ENCODE measurements at places on chromosomes 6 and 20. TPM values are rescaled to one million over a fixed set of nuclear protein-coding genes. Genes with fewer than 3 reads are reported as not detected.

The RUNX2 gene
- total RNA-seq, result not detected

The TRERF1 gene
- 0.06 TPM for total RNA-seq

The AK9 gene
- total RNA-seq, result 2.8 TPM

The POLR1C gene
- 24.6 TPM for total RNA-seq

The CST7 gene
- not detected for total RNA-seq

The GSS gene
- total RNA-seq, result 54.1 TPM

The LYRM2 gene
- 12.1 TPM for total RNA-seq

The CDSN gene
- not detected for total RNA-seq

The HLA-DMB gene
- total RNA-seq, result 1.0 TPM

The FOXS1 gene
- 0.25 TPM for total RNA-seq

The PLAGL1 gene
- total RNA-seq, result 7.1 TPM

The PRSS35 gene
- total RNA-seq, result 0.16 TPM

The CDH26 gene
- 0.31 TPM for total RNA-seq

The HAO1 gene
- total RNA-seq, result not detected

The STMN3 gene
- 0.69 TPM for total RNA-seq

The FAXC gene
- total RNA-seq, result 0.81 TPM

The RGS17 gene
- total RNA-seq, result 0.65 TPM

The CEBPB gene
- total RNA-seq, result 4.0 TPM

The SRSF12 gene
- 0.19 TPM for total RNA-seq

The PM20D2 gene
- 4.4 TPM for total RNA-seq

The HELZ2 gene
- 101 TPM for total RNA-seq

The ULBP1 gene
- 0.16 TPM for total RNA-seq

The DEK gene
- total RNA-seq, result 126 TPM

The CAP2 gene
- 4.2 TPM for total RNA-seq

The PPP1R3G gene
- total RNA-seq, result 0.16 TPM

The TMEM200A gene
- total RNA-seq, result 0.19 TPM

The ARFGEF3 gene
- total RNA-seq, result 2.1 TPM

The TCF15 gene
- 3.7 TPM for total RNA-seq

The DZANK1 gene
- 0.49 TPM for total RNA-seq

The TEAD3 gene
- total RNA-seq, result 0.31 TPM

The SPTLC3 gene
- total RNA-seq, result 1.0 TPM

The CGA gene
- not detected for total RNA-seq

The GGTLC1 gene
- not detected for total RNA-seq

The TTPAL gene
- 1.6 TPM for total RNA-seq

The C20orf202 gene
- not detected for total RNA-seq

The CTCFL gene
- total RNA-seq, result not detected

The TGM3 gene
- not detected for total RNA-seq

The SIM1 gene
- total RNA-seq, result not detected

The CARMIL1 gene
- 6.8 TPM for total RNA-seq

The RING1 gene
- total RNA-seq, result 21.0 TPM

The CTAGE9 gene
- not detected for total RNA-seq

The ZNF165 gene
- total RNA-seq, result 0.16 TPM

The TRDN gene
- not detected for total RNA-seq

The MARCKS gene
- total RNA-seq, result 192 TPM

The SMPDL3A gene
- 5.3 TPM for total RNA-seq

The BPIFB1 gene
- not detected for total RNA-seq

The HLA-G gene
- total RNA-seq, result not detected

The TIAM2 gene
- total RNA-seq, result 20.6 TPM

The PNPLA1 gene
- not detected for total RNA-seq

The NFATC2 gene
- 2.1 TPM for total RNA-seq

The GRIK2 gene
- total RNA-seq, result 0.13 TPM

The TXLNB gene
- 1.1 TPM for total RNA-seq

The BCAS4 gene
- 0.16 TPM for total RNA-seq

The GJA10 gene
- total RNA-seq, result not detected

The AHI1 gene
- total RNA-seq, result 6.8 TPM

The CLPSL2 gene
- not detected for total RNA-seq

Measured in bladder microvascular endothelial cell (primary cell).